Right ventricle myocardium inferior (tissue), 1 donor: ENCODE measurements at places on chromosomes 16 and 17.

- DNase-seq = no peak
Observed at GRCh38 chr16:69618307-69618706, 52.5 kb downstream of the NFAT5 start.

- DNase-seq = no peak
Observed at GRCh38 chr17:73514146-73514863, 129.9 kb downstream of the SDK2 start.

DNA sequence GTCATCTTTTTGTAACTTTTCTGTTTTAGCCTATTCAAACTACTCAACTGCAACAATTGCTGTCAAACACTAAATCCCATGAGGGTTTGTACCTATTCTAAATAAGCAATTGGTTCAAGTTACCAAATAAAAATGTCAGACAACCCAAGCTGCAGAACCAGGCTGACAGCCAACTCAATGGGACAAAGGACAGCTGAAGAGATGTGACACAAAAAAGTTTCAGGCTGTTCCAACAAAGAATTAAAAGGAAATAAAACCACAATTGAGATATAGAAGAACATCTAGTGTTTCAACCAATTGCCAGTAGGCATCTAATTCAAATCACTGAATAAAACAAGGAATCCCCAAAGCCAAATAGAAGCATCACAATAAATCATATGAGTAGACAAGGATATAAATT lies 49.3 kb downstream of the GRB7 start:
- DNase-seq = no peak

DNA sequence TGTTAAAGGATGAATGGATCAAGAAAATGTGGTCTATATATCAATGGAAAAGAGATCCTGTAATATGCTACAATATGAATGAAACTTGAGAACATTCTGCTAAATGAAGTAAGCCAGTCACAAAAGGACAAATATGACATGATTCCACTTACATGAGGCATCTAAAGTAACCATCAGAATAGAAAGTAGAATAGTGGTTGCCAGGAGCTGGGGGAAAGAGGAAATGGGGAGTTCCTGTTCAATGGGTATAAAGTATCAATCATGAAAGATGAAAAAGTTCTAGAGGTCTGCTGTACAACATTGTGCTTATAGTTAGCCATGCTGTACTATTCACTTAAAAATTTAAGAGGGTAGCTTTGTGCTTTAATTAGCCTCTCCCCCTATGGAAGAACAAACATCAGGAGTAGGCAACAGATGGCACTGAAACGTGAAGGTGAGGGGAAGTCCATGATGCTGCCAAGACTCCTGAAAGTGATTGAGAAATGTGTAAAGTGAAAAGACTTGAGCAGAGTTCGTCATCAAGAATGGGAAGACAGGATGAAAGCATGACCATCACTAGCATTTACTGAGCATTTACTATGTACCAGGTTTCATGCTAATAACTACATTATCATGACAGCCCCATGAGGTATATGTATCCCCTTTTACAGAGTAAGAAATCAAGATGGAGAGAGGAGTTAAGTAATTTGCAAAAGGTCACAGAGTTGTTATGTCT lies 167.2 kb downstream of the CYB561 start:
- no peak for DNase-seq

DNA sequence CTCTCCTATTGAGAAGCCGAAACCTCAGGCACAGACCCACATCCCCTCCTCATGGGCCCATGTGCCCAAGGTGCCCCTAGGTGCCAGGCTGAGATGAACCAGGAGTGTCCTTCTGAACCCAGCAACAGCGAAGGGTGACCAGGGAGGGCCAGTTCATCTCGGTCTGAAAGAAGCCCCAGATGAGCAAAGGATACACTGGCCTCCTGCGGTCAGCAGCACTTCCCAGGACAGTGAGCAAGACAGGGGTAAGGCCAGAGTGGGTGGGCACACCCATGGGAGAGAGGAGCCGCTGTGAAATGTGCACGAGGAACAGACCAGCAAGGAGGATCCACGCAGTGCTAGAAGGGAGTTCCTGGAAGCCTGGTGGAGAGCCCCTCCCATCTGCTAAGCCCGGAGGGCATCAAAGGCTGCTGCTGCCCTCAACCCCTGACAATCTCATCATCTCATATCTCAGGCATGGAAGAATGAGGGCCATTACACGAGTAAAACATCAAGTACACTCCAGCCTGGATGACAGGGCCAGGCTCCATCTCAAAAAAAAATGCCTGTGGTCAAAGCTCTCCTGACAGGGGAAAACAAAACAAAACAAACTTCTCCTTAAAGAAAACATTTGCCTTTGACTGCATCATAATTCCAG lies 3.3 kb upstream of the HBZ start:
- no peak for DNase-seq

- DNase-seq = no peak
Observed at GRCh38 chr16:8397223-8397622, 193.1 kb downstream of the TMEM114 start.

DNA sequence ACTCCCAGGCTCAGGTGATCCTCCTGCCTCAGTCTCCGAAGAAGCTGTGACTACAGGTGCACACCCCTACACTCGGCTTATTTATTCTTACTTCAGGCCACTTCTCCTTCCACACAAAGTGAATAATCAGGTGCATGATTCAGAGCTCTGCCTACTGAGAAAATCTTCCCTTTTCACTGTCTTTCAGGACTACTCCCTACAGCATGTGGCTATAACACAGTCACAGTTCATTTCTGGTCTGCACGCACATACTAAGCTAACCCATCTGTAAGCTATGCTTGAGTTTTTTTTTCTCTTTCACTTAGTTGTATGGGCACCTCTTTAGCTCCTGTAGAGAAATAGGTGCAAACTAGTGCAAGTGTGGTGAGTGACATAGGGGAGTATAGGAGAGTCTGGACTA lies 7.6 kb upstream of the SLFN5 start:
- no peak for DNase-seq

DNA sequence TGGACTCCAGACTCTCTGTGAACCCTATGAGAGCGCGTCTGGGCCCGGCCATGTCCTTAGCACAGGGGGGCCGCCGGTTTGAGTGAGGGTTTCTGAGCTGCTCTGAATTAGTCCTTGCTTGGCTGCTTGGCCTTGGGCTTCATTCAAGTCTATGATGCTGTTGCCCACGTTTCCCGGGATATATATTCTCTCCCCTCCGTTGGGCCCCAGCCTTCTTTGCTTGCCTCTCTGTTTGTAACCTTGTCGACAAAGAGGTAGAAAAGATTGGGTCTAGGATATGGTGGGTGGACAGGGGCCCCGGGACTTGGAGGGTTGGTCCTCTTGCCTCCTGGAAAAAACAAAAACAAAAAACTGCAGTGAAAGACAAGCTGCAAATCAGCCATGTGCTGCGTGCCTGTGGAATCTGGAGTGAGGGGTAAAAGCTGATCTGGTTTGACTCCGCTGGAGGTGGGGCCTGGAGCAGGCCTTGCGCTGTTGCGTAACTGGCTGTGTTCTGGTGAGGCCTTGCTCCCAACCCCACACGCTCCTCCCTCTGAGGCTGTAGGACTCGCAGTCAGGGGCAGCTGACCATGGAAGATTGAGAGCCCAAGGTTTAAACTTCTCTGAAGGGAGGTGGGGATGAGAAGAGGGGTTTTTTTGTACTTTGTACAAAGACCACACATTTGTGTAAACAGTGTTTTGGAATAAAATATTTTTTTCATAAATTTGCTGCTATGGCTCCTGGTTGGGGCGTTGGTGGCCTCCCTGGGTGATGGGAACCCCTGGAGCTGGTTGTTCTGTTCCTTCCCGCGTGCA lies 23.1 kb downstream of the STAT5A start:
- peak; percentile 92 for DNase-seq

- DNase-seq = no peak
Observed at GRCh38 chr16:86317813-86318650, 192.3 kb upstream of the FOXF1 start.

DNA sequence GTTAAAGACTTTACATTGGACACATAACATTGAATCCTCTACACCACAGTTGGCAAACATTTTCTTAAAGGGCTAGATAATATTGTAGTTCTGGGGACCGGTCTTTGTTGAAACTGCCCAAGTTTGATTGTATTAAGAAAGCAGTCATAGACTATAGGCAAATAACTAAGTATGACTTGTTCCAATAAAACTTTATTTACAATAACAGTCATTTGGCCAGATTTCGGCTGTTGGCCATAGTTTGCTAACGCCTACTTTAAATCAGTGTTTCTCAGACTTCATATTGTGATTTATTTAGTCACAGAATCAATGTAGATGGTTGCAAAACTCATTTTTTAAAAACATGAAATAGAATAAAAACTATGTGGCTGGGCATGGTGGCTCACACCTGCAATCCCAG lies 531.8 kb downstream of the XYLT1 start:
- DNase-seq = no peak

GRCh38 chr17:14317383-14317782 lies 16.5 kb downstream of the HS3ST3B1 start:
- no peak for DNase-seq

DNA sequence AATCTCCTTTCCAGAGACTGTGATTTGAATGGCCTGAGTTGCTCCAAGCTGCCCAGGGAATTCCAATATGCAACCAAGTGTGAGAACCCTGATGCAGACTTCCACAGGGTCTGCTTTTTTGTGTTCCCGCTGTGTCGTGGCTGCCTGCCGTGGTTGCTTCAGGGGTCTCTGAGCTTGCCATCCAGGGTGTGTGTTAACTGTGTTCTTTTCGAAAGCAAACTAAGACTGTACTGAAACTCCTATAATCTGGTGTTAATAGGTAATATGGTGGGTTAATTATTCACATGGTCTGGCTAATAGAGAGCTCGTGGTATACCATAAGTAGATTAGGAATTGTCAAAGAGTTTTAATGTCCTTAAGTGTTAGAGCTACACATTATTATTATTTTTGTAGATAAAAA lies 20.7 kb downstream of the UBN1 start:
- no peak for DNase-seq

GRCh38 chr17:78893684-78894083 lies 9.3 kb downstream of the CEP295NL start:
- peak; percentile 1 for DNase-seq

DNA sequence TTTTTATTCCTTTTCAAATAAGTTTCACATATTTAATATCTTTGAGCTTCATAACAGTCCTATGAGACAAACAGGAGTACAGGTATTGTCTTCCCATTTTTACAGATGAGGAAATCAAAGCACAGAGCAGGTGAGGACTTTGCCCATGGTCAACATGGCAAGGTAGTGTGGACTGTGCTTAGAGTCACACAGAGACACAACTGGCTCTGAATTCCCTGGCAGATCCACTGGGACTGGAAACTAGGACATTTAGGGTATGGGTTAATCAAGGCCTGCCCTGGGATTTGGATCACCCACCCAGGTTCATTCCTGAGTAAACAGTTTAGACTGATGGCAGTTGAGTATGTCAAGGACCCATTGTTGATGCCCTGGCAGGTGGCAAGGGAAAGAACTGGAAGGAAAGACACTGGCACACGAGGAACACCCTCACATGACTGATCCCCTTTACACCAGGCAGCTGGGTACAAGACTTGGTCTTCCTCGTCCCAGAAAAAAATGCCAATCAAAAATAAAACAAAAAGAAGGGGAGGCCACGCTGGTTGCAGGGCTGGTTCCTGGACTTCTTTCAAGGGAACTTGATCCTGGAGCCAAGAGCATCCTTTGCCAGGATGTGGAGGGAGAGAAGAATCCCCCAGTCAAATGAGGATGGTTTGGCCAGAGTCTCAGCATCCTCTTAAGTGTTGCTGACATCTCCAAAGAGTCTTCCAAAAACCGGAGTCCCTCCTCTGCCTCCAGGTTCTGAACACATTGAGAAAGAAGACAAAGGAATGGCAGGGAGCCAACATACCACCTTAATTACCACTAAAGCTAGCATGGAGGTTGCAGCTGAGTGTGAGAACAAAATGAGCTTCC lies 34.9 kb downstream of the CHD9 start:
- no peak for DNase-seq

- no peak for DNase-seq
Observed at GRCh38 chr17:49292901-49293300, 62.3 kb upstream of the PHOSPHO1 start.

DNA sequence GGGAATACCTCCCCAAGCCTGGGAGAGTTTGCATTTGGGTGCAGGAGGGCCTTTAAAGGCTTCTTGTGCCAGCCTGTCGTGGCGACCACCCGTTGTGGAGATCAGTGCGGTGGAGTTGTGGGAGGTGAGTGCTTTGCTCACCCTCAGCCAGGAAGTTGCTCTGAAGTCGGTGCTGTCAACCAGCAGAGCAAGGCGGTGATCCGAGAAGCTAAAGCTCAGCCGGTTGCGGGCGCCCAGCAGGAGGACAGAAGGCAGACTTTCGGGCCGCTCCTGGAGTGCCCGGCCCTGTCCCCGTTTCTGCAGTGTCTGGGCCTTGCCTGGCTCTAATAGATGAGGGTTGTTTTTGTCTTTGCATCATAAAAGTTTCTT lies 1.4 kb downstream of the UBE2I start:
- no peak for DNase-seq

DNA sequence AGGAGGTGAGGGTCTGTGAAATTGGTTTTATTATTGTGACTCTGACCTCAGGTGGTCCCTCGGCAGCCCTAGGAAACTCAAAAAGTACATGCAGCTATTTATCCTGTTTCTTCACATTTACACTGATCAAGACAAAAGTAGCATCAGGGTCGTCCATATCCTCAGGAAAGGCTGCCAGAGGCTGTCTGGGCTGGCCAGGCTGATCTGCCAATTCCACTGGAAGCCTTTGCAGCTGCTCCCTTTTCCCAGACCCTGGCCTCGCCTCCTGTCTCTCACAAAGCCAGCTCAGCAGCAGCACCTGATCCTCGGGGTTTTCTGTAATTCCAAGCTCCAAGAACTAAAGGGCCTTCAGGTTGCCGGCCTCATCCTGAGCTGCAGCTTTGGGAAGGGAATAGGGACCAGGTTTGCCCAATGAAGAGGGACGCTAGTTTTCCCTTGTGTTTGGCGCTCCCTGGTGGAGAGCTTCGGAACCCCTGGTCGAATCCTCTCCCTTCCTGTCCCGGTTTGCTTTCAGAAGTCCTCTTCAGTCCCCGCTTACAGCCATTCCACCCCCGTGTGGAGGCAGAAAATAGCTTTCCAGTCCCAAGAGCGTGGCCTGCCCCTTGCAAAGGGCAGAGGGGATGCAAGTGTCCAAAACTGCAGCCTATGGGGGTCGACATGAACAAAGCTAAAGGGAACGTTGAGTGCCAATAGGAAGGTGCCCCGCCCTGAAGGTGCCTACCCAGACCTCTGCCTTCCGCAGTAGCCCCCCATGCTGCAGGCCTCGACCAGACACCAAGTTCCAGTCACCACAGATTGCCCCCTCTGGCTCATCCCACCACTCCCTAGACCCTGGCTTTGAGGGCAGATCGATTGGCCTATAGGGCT lies 13.4 kb downstream of the MFSD6L start:
- DNase-seq = peak; percentile 76

GRCh38 chr17:19800571-19800970 lies 52.5 kb upstream of the ALDH3A1 start:
- DNase-seq = no peak

GRCh38 chr17:28975031-28975430 lies 23.7 kb upstream of the PHF12 start:
- no peak for DNase-seq
